ENCODE measurements at places on chromosomes 3 and 15.
A peak's percentile ranks its signal among the peaks of the same experiment; 100 is the strongest.

DNA sequence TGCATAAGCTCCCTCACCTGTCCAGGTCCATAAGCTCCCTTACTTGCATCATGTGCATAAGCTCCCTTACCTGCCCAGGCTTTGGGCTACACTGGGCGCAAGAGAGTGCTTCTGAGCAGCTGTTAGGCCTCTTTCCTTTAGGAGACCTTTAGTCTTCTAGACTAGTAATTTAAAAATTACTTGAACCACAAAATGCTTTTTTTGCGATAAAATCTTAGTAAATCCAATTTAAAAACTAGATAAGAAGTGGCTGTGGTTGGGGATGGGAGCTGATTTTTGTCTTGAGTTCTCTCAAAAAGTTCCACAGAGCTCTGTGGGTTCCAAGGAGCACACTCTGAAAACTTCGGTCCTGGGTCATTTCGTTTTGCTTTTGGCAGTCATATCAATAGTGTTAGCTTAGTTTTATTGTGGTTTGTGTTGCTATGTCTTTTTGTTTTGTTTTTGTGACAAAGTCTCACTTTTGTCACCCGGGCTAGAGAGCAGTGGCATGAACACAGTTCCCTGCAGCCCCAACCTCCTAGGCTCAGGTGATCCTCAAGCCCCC lies 6.7 kb downstream of the CEMIP start:
- DNase-seq = no peak

DNA sequence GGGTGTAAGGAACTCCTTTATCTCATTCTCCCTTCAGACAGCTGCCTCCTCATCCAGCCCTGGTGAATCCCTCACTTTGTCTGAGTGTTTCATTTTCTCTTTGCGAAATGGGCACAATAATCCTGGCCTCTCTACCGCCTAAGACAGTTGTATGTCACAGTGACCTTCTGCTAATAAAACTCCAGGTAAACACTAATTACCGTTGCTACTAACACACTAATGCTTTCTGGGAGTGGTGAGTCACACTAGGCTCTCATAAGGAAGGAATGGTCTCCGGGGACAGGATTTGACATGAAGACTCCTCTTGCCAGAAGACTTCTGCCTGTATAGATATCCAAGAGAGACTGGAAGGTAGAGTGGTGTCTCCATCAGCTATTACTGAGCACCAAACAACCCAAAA lies 71.7 kb upstream of the SNRK start:
- DNase-seq = no peak

DNA sequence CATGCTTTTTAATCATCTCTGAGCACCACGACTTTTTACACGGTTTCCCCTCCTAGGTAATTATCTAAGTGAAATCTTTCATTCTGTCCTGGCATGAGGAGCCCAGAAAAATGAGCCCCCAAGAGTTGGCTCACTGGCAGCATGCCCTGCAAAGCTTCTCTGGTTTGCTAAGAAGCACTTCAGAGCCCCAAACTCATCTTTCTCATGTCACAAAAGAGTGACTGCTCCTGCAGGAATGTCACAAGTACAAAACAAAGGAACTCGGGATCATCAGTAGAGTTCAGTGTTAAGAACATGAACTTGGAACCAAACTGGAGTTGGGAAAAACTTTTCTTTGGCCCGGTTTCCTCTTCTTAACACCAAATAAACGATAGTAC lies 123.9 kb downstream of the FOXB1 start:
- no peak for DNase-seq

- no peak for DNase-seq
Observed at GRCh38 chr3:15264486-15264885, 58.4 kb downstream of the CAPN7 start.

GRCh38 chr3:136559896-136560295 lies 192.3 kb downstream of the STAG1 start:
- peak; percentile 5 for DNase-seq

GRCh38 chr15:42141246-42141645 lies 15.2 kb downstream of the PLA2G4F start:
- DNase-seq = no peak

DNA sequence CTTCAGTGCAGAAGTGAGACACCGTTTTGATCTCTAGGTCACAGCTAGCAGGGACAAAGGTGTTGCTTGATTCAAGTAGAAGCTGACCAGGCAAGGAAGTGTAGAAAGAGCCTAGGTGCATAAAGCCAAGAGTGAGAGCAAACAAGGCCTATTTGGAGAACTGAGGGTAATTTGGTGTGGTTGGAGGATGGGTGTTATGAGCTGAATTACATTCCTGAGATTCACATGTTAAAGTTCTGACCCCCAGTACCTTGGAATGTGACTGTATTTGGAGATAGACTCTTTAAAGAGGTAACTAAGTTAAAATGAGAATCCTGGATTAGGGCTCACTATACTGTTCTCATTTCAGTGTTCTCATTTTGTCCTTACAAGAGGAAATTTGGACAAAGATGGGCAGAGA lies 191.3 kb downstream of the ZMAT3 start:
- no peak for DNase-seq

GRCh38 chr15:31268108-31268501 lies 58.5 kb upstream of the KLF13 start:
- DNase-seq = no peak
